ENCODE measurements at places on chromosomes 16 and 17.

DNA sequence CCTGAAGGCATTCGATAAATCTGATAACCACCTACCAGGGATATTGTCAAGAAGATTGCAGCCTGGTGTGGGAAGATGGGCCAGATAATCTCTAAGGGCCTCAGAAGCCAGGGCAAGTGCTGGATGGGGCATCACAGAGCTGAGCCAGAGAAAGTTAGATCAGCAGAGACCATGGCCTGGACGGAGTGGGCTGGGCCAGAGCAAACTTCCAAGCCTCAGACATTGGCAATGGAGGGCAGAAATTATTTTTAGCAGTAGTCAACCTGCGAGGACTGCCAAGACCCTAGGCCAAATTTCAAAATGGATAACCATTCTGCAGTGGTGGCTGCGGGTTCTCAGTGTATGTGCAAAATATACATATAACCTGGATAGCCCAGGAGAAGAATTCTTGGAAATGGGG lies 18.5 kb downstream of the ERCC4 start:
- DNase-seq: no peak

DNA sequence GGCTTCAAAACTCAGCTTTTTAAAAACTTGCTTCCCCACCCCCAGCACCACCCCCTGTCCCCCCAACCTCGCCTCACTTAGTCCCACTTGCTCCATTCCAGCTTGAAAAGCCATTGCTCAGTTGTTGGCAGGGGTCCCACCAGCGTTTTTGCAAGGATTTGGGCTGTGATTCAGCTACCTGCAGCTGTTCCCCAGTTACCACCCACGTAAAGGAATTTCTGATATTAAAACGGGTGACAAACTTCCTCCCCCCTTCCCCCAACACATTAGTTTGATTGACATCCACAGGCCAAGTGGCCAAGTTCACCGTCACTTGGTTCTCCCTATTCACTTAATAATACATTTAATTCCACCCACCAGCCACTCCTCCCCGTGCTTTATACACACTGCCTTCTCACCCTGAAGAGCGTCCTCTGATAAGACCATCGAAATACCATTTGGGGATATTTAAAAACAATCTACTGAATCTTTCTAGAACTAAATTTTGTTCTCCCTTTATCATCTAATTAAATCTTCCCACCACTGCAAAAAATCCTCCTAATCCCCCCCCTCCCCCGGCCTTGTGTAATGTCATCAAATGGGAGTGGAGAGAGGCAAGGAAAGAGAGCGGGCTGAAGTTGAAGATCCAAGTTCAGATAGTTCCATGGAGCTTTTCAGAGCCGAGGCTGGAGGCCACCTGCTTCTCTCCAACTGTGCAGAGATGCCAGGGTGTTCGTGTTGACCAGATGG lies 55.1 kb downstream of the SOX9 start:
- DNase-seq: no peak

GRCh38 chr16:86217001-86217890 lies 293.1 kb upstream of the FOXF1 start:
- DNase-seq: no peak

DNA sequence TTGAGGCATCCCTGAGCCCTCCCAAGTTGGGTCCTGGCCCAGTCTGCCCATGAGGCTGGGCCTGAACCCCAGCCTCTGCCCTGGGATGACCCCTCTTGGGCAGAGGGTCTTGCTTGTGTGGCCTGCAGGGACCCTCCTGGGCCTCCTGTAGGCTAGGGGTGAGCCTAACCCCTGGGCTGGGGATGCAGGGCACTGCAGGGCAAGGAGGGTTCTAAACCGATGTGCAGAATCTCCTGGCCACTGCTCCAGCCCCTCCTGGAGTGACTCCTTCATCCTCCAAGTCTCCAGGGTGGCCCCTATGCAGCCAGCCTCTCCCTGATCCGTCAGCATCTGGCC lies 37.5 kb downstream of the LGALS9 start:
- no peak for DNase-seq

Measured in RWPE2 (cell line).